ENCODE measurements at places on chromosomes 13 and 19. TPM values are rescaled to one million over a fixed set of nuclear protein-coding genes. Genes with fewer than 3 reads are reported as not detected.

The CEACAM8 gene
- total RNA-seq, result not detected

The SLC6A16 gene
- 4.8 TPM for total RNA-seq

The CDC37 gene
- 205 TPM for total RNA-seq

The SGTA gene
- total RNA-seq, result 46.9 TPM

The CGB5 gene
- total RNA-seq, result not detected

The CELF5 gene
- total RNA-seq, result 0.20 TPM

The ITGBL1 gene
- not detected for total RNA-seq

The SMAD9 gene
- not detected for total RNA-seq

The ZNF829 gene
- 7.6 TPM for total RNA-seq

The RELB gene
- 20.0 TPM for total RNA-seq

The ZNF844 gene
- total RNA-seq, result 3.6 TPM

The CYP4F8 gene
- not detected for total RNA-seq

The CFAP97D2 gene
- not detected for total RNA-seq

The NALCN gene
- not detected for total RNA-seq

The POLR1G gene
- 7.4 TPM for total RNA-seq

DNA sequence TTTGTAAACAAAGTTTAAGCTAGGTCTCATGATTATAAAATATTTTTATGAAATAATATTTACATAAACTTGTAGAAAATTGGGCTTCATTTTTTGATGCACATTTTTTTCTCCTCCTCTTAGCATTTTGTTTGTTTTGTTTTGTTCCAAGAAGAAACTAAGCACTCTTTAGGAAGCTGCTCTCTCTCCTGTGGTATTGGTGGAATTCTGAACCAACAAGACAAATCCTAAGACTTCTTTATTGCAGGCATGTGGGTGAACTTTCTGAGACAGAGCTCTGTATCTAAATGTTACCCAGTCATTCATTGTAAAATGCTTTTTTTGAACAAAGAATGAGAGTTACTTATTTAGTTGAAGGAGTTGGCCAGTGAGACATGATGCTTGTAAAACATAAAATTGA is 39.3 kb downstream of the LMO7 start:
- no peak for DNase-seq

GRCh38 chr19:16544473-16545231 is 2.4 kb upstream of the CHERP start:
- no peak for DNase-seq

- no peak for DNase-seq
Observed at GRCh38 chr19:45717983-45718650, 12.6 kb downstream of the FBXO46 start.

- no peak for DNase-seq
Observed at GRCh38 chr13:73703606-73704005, 430.6 kb downstream of the KLF12 start.

DNA sequence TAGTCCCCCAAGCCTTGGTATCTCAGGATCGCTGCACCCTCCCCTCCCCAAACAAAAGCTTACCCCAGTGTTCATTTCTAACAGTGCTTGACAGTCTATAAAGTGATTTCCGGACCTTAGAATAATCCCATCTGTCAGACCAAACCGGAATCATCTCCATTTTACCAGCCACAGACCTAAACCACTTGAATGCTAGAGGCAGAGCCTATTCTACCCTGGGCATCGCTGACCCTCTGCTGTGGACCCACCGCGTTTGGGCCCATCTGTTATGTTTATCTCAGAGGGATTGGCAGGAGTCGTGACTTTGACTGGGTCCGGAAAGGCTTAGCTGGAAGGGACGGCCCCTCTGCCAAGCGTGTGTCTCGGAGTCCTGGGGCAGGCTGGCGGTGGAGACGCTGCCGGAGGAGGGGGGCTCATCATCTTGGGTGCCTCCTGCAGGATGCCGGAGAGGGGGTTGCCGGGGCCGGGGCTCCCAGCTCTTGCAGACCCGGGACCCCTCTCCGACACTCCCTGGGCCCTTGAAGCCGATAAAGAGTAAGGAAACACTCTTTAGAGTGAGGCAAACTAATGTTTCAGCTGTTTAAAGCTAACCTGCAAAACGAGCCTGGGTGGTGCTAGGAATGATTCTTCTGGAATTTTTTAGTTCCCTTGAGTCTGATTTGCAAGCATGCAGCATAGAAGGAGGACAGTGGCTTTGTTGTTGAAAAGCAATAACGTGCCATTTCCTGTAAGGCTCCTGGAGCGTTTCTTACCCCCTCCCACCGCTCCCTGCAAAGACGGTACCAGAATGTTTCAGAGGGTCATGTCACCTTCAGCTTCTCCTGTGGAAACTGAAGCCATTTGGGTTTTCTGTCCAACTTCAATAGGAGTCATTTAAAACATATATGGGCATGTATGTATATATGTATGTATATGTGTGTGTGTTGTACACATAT is 1.3 kb downstream of the SLC25A42 start:
- DNase-seq, result peak; percentile 35

- no peak for DNase-seq
Observed at GRCh38 chr19:17834350-17835181, 13.2 kb downstream of the JAK3 start.

DNA sequence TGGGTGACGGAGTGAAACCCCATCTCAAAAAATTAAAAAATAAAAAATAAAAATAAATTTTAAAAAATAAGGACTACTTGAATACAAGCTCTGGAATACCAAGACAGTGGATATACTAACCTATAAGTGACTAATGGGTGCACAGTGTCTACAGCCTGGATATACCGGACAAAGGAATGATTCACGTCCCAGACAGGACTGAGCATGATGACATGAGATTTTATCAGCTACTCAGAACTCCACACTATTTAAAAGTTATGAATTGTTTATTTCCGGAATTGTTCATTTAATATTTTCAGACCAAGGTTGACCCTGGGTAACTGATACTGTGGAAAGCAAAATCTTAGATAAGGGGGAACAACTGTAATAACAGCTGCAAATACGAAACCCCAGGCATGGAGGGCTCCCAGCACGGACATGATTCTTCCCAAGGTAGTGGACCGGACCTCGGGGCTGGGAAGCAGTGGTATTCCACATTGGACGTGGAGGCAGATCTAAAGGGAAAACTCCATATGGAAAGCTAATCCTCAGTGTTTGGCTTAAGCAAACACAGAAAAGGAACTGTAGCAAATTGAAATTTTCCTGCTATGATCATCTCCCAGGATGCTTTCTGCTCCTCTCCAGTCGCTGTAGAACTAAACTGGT is 102.6 kb upstream of the TSHZ3 start:
- no peak for DNase-seq

DNA sequence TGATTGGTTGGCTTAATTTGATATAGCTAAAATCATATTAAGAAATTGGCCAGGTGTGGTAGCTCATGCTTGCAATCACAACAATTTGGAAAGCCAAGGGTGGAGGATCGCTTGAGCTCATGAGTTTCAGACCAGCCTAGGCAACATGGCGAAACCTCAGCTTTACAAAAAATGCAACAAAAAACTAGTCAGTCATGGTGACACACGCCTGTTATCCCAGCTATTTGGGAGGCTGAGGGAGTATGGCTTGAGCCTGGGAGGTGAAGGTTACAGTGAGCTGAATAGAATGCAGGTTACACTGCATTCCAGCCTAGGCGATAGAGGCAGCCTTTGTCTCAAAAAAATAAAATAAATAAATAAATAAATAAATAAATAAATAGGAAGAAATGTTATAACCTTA is 1579.6 kb upstream of the SLC10A2 start:
- no peak for DNase-seq

GRCh38 chr13:67474115-67474514 is 244.0 kb upstream of the PCDH9 start:
- no peak for DNase-seq

DNA sequence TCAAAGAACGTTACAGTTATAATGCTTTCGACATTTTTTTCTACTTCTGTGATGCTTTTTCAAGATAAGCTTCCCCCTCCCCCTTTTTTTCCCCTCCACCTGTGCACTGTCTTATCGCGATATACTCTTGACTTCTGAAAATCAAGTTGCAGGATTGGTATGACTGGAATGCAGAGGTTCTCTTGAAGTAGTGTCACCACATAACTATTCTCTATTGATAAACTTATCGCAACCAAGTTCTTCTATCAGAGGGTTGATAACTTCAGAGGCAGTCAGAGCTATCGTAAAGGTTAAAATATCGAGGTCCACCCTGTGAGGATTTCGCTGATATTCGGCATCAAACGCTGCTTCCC is 820 bp downstream of the EID2 start:
- DNase-seq, result no peak

GRCh38 chr19:44741841-44742329 is 6.6 kb upstream of the BCL3 start:
- no peak for DNase-seq

DNA sequence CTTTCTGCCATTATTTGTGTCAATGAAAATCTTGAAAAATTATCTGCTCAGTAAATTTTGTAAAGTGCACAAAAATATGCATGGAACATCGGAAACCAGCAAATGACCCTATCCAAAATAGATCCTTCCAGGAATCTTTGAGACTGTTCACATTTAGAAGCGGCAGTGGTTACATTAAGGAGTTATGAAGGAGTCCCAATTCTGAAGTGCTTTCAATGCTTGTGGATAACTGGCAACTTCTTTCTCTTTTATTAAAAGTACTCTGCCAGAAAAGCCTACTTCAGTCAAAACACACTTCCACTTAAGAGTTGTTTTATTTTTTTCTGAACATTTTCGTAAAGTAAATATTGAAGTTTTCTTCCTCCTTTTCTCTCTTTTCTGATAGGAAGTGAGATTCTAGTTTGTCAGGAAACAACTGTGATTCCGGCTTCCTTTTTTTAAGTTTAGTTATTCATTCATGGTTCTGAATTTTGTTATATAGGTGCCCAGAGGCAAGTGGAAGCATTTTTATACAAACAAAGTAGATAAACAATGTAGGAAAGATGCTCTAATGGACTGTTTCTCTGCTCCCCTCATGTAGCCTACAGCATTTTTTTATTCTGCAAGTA is 83.5 kb downstream of the PCDH9 start:
- DNase-seq, result no peak

DNA sequence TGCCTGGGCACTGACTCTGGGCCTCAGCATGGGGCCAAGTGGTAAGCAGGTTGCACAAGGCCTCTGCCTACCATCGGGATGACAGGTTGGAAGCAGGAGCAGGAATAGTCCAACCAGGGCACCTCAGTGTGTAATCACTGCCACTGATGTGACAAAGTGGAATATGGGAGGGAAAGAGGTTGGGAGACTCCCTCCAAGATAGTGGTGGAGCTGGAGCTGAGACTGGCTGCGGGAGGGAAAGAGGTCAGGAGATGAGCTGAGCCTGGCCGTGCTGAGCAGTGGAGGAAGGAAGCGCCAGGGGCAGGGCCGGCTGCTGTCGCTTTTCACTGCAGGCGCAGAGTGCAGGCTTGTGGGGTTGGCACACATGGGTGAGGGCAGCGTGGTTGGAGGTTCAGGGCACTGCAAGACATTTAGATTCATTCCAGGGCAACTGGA is 6.8 kb downstream of the UPF3A start:
- DNase-seq, result no peak

- DNase-seq, result no peak
Observed at GRCh38 chr13:101634142-101634541, 181.7 kb downstream of the ITGBL1 start.

DNA sequence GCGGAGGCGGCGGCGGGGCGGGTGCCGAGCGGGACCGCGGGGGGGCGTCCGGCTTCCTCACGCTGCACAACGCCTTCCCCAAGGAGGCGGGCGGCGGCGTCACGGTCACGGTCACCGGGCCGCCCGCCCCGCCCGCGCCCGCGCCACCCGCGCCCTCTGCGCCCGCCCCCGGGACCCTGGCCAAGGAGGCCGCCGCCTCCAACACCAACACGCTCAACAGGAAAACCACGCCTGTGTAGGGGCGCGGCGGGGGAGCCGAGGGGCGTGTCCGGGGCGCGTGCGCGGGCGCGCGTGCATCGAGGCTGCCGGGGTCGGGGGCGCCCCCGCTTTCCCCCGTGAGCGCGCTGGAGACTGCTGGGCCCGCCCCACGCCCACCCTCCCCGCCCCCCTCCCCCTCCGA is 8.8 kb upstream of the CACNG6 start:
- no peak for DNase-seq

- no peak for DNase-seq
Observed at GRCh38 chr19:56712611-56713276, 41.2 kb upstream of the ZNF835 start.

DNA sequence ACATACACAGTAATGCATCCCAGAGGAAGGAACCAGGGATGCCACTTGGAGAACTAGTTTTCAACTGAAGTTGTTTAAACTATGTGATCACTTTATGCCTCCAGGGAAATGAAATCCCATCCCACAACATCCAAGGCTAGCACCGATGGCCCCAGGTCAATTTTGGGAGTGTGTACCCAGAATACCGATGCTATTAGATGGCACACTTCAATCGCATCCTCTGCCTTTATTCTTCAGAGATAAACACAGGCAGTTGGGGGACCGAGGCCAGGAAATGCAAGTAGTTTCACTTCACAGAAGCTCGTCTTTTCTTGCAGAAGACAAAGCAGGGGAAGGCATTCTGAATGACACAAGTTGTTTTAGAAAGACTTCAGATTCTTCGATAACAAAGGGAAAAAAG is 13.8 kb downstream of the STK24 start:
- peak; percentile 74 for DNase-seq

- no peak for DNase-seq
Observed at GRCh38 chr13:34338102-34338501, 520.2 kb downstream of the RFC3 start.

GRCh38 chr13:42649141-42649540 is 75.2 kb downstream of the TNFSF11 start:
- DNase-seq, result no peak

DNA sequence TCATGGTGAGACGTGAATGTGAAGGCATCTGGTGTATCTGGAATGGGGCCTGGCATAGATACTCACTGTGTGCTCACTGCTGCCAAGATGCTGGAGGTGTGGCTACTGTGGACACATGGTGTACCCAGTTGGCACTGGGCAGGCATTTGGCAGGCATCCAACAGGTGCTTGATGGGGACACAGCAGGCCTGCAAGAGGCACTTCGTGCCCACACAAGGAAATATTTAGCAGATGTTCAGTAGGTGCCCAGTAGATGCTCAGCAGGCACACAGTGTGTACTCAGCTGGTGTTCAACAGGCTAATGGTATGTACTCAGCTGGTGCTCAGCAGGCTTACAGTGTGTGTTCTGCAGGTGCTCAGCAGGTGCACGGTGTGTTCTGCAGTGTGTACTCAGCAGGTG is 14.2 kb downstream of the CRTC1 start:
- no peak for DNase-seq

DNA sequence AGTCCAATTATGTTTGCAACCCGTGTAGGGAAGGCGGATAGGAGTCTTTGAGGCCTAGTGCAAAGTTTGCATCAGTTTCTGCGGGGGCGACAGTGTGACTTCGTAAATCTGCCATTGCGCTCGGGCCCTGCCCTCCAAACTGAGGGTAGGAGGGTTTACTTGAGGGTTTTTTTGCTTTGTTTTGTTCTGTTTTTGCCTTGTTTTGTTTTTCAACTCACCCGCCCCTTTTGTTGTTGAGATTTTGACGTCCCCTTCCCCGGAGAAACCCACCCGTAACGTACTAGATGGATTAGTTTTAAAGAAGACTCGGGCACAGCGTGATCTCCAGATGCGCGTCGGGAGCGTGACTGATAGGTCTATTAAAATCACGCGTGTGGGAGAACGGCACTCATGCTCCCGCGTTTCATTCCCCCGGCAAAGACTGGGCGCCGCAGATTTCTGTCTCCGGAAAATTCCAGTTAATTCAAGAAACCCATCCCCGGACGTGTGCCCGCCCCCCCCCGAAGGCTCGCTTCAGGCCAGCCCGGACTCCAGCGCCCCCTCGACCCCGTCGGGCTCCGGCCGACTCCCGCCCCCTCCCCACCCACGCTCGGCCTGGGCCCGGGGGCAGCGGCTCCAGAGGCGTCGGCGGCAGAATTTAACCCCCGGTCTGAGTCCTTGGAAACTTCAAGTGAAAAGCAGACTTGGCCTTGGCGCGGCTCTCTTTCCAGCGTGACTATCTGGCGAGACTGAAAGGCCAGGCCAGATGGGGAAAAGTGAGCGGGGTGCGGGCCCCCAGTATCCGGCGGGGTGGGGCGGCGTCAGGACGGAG is 5.0 kb downstream of the SOX1 start:
- DNase-seq, result no peak

All from activated CD4-positive, alpha-beta T cell treated with anti-CD3 and anti-CD28 coated beads, Interleukin-2, amount 10 ng/mL, durations not matched to agents 7 days and 5 days (primary cell).